ENCODE measurements at places on chromosomes 4 and X. TPM values are rescaled to one million over a fixed set of nuclear protein-coding genes. Genes with fewer than 3 reads are reported as not detected.

The DACH2 gene
- total RNA-seq = 1.5 TPM

The FAM47E gene
- 3.4 TPM for total RNA-seq

The FRG2 gene
- not detected for total RNA-seq

The LIAS gene
- total RNA-seq = 18.4 TPM

The FAAH2 gene
- 9.8 TPM for total RNA-seq

The COL4A6 gene
- total RNA-seq = 66.6 TPM

The SLC6A14 gene
- 0.51 TPM for total RNA-seq

The VCX3B gene
- total RNA-seq = not detected

The ZNF275 gene
- total RNA-seq = 11.9 TPM

The BRCC3 gene
- total RNA-seq = 31.4 TPM

The IRS4 gene
- 1.2 TPM for total RNA-seq

The MAMLD1 gene
- 4.4 TPM for total RNA-seq

The CACNA1F gene
- 0.19 TPM for total RNA-seq

The DGKK gene
- 1.2 TPM for total RNA-seq

The PTTG2 gene
- not detected for total RNA-seq

The SRPK3 gene
- not detected for total RNA-seq

The PLS3 gene
- 98.7 TPM for total RNA-seq

The PPP2R2C gene
- total RNA-seq = 0.19 TPM

The CITED1 gene
- total RNA-seq = 2.0 TPM

The GNL3L gene
- total RNA-seq = 42.1 TPM

The VSIG4 gene
- total RNA-seq = not detected

The MID1 gene
- 32.5 TPM for total RNA-seq

The PALLD gene
- 43.2 TPM for total RNA-seq

The CLGN gene
- total RNA-seq = 10.8 TPM

The MAP7D2 gene
- 1.4 TPM for total RNA-seq

The FUNDC2 gene
- 87.8 TPM for total RNA-seq

The P2RY8 gene
- not detected for total RNA-seq

The TLR3 gene
- total RNA-seq = not detected

The UGT8 gene
- total RNA-seq = 7.5 TPM

The DUX4 gene
- not detected for total RNA-seq

The CXCL13 gene
- not detected for total RNA-seq

All from progenitor cell of endocrine pancreas (in vitro differentiated cells).